ENCODE measurements at places on chromosomes 6 and 20. TPM values are rescaled to one million over a fixed set of nuclear protein-coding genes. Genes with fewer than 3 reads are reported as not detected.
A peak's percentile ranks its signal among the peaks of the same experiment; 100 is the strongest.

PI16 gene
- 1.2 TPM for total RNA-seq

SCRT2 gene
- not detected for total RNA-seq

FGD2 gene
- total RNA-seq, result 0.51 TPM

CDSN gene
- total RNA-seq, result not detected

CENPW gene
- total RNA-seq, result 12.2 TPM

DNA sequence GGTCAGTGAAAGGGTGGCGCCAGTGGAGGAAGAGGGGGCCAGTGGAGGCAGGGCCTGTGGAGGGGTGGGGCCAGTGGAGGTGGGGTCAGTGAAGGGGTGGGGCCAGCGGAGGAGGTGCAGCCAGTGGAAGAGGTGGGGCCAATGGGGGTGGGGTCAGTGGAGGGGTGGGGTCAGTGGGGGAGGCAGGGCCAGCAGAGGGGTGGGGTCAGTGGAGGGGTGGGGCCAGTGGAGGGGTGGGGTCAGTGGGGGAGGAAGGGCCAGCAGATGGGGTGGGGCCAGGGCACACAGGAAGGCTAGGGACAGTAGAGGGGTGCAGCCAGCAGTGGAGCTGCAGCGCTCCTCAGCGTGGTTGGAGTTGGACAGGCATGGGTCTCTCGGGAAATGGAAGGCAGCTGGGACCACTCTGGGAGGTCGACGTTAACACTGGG is 18.7 kb downstream of the ADRM1 start:
- H3K27me3 ChIP-seq, result no peaks in the 10 kb centered on the region
- no peak for DNase-seq
- no peak overlapping the region for H3K27ac ChIP-seq
- H3K36me3 ChIP-seq, result no peaks in the 10 kb centered on the region
- no peaks in the 10 kb centered on the region for H3K4me1 ChIP-seq

DNA sequence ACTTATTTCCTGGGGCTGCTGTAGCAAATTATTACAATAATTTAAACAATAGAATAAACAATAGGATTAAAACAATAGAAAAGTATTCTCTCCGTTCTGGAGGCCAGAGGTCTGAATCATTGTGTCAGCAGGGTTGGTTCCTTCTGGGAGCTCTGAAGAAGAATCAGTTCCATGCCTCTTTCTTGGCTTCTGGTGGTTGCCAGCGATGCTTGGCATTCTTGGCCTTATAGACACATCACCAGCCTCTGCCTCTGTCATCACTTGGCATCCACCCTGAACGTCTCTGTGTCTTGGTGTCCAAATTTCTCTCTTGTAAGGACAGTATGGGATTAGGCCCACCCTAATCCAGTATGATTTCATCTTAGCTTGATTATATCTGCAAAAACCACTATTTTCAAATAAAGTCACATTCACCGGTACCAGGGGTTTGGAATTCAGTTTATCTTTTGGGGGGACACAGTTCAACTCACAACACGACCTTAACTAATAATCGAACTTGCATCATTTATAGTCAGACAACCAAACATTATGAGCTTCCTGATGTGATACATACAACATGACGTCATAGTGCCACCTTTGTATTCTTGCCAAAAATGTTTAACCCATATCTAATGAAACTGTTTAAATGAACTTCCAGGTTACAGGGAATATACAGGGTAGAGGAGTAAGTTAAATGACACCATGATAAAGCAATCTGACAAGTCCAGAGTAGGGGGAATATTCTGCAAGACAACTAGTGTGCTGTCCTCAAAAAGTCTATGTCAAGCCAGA is 84.7 kb upstream of the RNF24 start:
- no peak overlapping the region for H3K27ac ChIP-seq
- DNase-seq, result no peak
- H3K4me3 ChIP-seq, result no peak overlapping the region
- H3K4me1 ChIP-seq, result no peaks in the 10 kb centered on the region
- no peaks in the 10 kb centered on the region for H3K36me3 ChIP-seq
- no peaks in the 10 kb centered on the region for H3K27me3 ChIP-seq

DNA sequence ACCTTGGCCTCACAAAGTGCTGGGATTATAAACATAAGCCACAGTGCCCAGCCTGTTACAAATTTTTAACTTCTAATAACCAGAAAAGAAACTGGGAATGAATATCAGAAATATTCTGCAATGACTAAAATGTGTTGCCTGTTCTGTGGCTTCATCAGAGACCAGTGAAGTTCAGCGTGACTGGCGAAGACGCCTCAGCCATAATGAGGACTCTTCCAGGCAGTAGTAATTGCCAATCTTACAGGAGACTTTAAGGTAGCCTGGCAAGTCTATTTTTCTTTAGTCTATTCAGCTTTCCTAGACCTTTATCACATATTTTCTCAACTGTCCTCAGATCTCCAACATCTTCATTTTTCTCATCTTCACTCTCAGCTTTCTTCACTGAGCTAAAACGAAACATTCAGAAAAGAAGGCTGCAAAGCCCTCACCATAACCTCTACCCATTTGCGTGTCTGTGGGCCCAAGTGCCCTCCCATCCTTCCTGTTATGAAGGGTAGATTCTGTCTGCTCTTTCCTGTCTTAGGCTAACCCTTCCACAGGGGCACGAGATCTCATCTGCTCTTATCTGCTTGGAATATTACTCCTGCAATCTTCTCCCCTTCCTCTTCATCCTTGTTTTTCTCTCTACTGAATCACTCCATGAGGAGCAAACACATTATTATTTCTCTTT is 42.0 kb upstream of the OLIG3 start:
- no peaks in the 10 kb centered on the region for H3K4me1 ChIP-seq
- no peaks in the 10 kb centered on the region for H3K27me3 ChIP-seq
- H3K36me3 ChIP-seq, result no peaks in the 10 kb centered on the region
- DNase-seq, result no peak
- no peak overlapping the region for H3K27ac ChIP-seq

GRCh38 chr6:70686548-70687133 is 19.0 kb downstream of the SMAP1 start:
- no peaks in the 10 kb centered on the region for H3K36me3 ChIP-seq
- no peak for DNase-seq
- no peak overlapping the region for H3K27ac ChIP-seq
- H3K4me3 ChIP-seq, result no peak overlapping the region

- H3K4me1 ChIP-seq, result peaks cover 5% of the 10 kb centered on the region
- H3K4me3 ChIP-seq, result no peak overlapping the region
- no peaks in the 10 kb centered on the region for H3K36me3 ChIP-seq
- H3K27ac ChIP-seq, result no peak overlapping the region
- H3K27me3 ChIP-seq, result no peaks in the 10 kb centered on the region
Observed at GRCh38 chr20:57236813-57237584, 29.4 kb downstream of the BMP7 start.

DNA sequence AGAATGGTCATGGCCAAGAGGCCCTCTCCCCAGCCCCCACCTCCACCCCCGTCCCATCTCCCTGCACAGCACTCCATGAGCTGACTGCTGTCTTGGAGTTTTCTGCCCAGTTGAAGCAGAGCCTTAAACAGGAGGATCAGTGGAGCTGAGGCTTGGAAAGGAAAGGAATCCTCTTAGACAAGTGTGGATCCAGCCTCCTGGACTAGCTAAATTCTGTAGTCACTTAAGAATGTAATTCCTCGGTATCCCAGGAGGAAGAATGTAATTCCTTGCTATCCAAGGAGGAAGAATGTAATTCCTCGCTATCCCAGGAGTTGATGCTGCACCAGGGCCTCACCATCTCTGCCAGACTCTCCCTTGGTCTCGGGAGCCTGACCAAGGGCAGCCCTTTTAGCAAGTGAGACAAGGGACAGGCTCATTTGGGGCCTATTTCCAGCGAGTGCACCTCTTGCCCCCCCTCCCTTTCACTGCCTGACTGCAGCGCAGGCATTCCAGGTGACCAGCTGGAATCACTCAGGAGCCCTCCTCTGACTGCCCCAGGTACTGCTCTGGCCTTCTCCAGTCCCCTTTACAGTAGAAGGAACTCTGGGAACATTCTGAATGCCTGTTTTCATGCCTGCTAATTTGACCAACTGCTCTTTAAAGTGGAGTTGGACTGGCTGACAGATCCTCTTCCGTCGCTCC is 76.2 kb downstream of the TCP11 start:
- DNase-seq, result no peak
- H3K27ac ChIP-seq, result no peak overlapping the region
- no peaks in the 10 kb centered on the region for H3K36me3 ChIP-seq

GRCh38 chr20:52275181-52275691 is 83.7 kb upstream of the ZFP64 start:
- no peak overlapping the region for H3K4me3 ChIP-seq
- H3K27ac ChIP-seq, result no peak overlapping the region
- no peaks in the 10 kb centered on the region for H3K36me3 ChIP-seq
- no peaks in the 10 kb centered on the region for H3K27me3 ChIP-seq

DNA sequence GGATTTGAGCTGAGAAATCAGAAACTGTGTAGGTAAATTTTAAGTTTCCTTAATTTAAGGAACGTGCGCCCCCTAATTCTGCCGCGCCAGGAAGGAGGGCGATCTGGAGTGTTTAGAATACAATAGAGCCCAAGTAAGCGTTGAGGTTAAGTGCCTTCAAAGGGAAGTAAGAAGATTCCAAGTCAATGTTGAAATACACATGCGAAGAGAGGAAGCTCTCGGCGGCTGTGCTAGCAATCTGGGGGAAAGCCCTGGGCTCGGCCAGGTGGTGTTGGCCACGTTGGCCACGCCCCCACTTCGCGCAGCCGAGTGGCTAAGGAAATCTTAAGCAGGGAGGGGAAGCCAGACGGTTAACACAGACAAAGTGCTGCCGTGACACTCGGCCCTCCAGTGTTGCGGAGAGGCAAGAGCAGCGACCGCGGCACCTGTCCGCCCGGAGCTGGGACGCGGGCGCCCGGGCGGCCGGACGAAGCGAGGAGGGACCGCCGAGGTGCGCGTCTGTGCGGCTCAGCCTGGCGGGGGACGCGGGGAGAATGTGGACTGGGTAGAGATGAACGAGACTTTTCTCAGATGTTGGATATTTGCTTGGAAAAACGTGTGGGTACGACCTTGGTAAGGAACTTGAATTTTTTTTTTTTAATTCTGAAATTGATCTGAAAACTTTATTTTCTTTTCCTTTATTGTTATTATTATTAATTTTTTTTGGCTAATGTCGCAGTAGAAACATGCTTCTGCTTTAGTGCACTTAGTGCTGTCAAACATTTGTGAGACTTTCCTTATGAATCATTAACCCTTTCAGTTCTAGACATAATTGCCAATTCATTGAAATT is at the start of gene PRDM1:
TSS of gene PRDM1 (plus strand) at position 353 of the 830 bp plus-strand sequence. CDS start at position 571, 218 bp downstream.
- H3K27ac ChIP-seq, result peak within 1 kb of the TSS; percentile 81
- no peaks in the 10 kb centered on the region for H3K4me1 ChIP-seq
- H3K4me3 ChIP-seq, result peak within 1 kb of the TSS; percentile 29
- no peaks in the 10 kb centered on the region for H3K36me3 ChIP-seq
- peak; percentile 82 for DNase-seq

- no peak overlapping the region for H3K4me3 ChIP-seq
- DNase-seq, result no peak
- no peaks in the 10 kb centered on the region for H3K4me1 ChIP-seq
- no peaks in the 10 kb centered on the region for H3K27me3 ChIP-seq
- H3K27ac ChIP-seq, result no peak overlapping the region
Observed at GRCh38 chr6:82385546-82385945, 21.9 kb downstream of the TPBG start.

DNA sequence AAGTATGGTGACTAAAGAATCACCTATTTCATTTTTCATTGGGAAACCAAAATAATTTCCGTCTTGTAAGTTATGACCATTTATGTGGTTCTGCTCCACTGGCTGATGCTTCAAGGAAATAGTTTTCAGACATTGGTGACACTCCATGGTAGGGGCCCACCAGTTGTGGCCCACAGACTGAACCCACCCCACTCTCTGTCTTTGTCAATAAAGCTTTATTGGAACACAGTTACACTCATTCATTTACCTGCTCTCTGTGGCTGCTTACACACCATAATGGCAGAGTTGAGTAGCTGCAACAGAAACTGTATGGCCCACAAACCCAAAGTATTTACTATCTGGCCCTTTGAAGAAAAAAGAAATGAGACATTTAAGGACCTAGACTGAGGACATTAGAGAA is 78.5 kb downstream of the TBC1D7 start:
- H3K4me3 ChIP-seq, result no peak overlapping the region
- H3K27ac ChIP-seq, result no peak overlapping the region
- no peaks in the 10 kb centered on the region for H3K4me1 ChIP-seq
- no peak for DNase-seq
- H3K36me3 ChIP-seq, result no peaks in the 10 kb centered on the region

GRCh38 chr6:168968228-168968627 is 285.4 kb downstream of the THBS2 start:
- no peak overlapping the region for H3K27ac ChIP-seq
- no peaks in the 10 kb centered on the region for H3K36me3 ChIP-seq
- H3K27me3 ChIP-seq, result no peaks in the 10 kb centered on the region
- DNase-seq, result peak; percentile 55
- H3K4me1 ChIP-seq, result no peaks in the 10 kb centered on the region
- no peak overlapping the region for H3K4me3 ChIP-seq

GRCh38 chr6:24825130-24825630 is 26.5 kb upstream of the ARMH2 start:
- no peaks in the 10 kb centered on the region for H3K27me3 ChIP-seq
- DNase-seq, result no peak
- no peak overlapping the region for H3K4me3 ChIP-seq
- no peak overlapping the region for H3K27ac ChIP-seq

DNA sequence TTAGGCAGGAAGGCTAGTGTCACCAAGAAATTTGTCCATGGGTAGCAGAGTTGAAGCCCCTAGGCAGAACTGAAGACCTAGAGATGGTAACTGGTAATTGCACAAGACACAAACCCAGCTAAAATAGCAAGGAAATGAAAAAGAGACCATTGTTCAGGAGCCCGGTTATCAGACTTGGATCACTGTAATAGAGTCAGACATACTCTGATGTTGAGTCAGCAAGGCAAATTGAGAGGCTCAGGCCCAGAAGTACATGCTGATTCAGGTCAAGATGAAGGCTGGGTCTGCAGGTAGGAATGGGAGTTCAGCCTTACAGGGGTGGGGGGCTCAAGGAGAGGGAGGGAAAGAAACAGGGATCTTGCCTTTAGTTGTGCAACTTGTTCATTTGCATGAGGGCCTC is 6.5 kb upstream of the TMEM242 start:
- H3K36me3 ChIP-seq, result no peaks in the 10 kb centered on the region
- no peaks in the 10 kb centered on the region for H3K4me1 ChIP-seq
- DNase-seq, result no peak
- no peak overlapping the region for H3K27ac ChIP-seq
- H3K27me3 ChIP-seq, result no peaks in the 10 kb centered on the region

- no peaks in the 10 kb centered on the region for H3K36me3 ChIP-seq
- no peaks in the 10 kb centered on the region for H3K27me3 ChIP-seq
- no peaks in the 10 kb centered on the region for H3K4me1 ChIP-seq
- DNase-seq, result no peak
Observed at GRCh38 chr6:15642276-15642675, 20.6 kb downstream of the DTNBP1 start.

- no peaks in the 10 kb centered on the region for H3K4me1 ChIP-seq
- no peak overlapping the region for H3K27ac ChIP-seq
- no peak for DNase-seq
- H3K4me3 ChIP-seq, result no peak overlapping the region
Observed at GRCh38 chr6:21003780-21004541, 469.7 kb downstream of the CDKAL1 start.

GRCh38 chr6:132537977-132538376 is at the start of gene TAAR9:
Gene TAAR9, plus strand, starts transcription at chr6:132538277. Its CDS starts 13 bp downstream, at chr6:132538290.
- H3K36me3 ChIP-seq, result no peaks in the 10 kb centered on the region
- H3K27ac ChIP-seq, result no peak within 1 kb of the TSS
- no peaks in the 10 kb centered on the region for H3K27me3 ChIP-seq
- no peaks in the 10 kb centered on the region for H3K4me1 ChIP-seq

- H3K4me1 ChIP-seq, result no peaks in the 10 kb centered on the region
- peak; percentile 50 for DNase-seq
- peak overlapping the region; percentile 52 for H3K4me3 ChIP-seq
Observed at GRCh38 chr6:26554697-26555504, 16.7 kb downstream of the HMGN4 start.

Data from uterus (tissue), 4 donors.